ENCODE measurements at places on chromosomes 4 and X.

- DNase-seq: no peak
Measured at GRCh38 chr4:26139310-26139924, 181.4 kb upstream of the RBPJ start.

GRCh38 chr4:75025431-75025830 is 92.5 kb downstream of the PARM1 start:
- no peak for DNase-seq

- no peak for DNase-seq
Measured at GRCh38 chr4:180330521-180330920, 1912.7 kb upstream of the TENM3 start.

DNA sequence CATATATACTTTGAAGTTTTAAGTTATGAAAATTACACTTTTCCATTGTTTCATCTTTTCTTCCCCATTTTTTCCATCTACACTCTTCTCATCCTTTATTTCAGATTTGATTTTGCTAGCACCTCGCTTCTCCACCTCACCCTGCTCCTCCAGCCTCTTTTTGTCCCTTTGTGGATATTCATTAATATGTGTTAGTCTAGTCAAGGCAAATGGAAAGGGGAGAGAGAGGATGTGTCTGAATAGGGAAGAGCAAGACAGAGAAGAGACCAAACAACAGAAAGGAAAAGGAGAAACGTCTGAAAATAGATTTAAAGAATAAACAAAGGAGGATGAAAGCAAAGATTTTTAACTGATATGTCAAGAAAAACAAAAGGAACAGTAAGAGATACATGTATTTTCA is 24.1 kb downstream of the GPM6A start:
- no peak for DNase-seq

DNA sequence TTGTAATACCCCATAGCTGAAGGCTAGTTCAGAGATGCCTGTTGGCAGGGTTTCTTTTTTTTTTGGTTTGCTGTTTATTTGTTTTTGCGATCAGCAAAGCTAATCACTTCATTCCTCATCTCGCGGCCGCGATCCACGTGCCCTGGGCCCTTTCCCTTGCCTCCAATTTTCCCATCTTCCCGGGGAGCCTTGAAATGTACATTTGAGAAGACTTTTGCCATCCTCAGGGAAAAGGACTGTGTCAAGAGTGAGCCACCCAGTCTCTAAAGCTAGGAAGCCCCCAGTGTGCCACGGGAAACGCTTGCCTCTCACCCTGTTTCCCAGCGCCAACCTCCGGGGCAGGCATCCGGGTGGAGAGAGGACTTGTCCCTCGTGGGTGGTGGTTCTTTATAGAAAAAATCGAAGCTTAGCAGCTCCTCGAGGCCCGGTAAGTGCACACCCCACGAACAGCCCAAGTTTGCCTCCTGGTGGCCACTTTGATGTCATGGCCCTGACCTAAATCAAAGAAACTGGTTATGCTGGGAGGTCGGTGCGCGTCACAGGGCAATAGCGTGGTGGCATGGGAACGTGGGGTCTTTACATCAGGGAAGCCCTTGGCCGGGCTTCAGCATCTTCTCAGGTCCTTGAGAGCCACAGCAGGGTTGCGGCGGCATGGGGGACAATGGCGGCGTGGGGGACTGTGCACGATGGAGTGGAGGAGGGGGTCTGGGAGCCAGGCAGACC is 42.0 kb downstream of the MAP7D3 start:
- DNase-seq: no peak

DNA sequence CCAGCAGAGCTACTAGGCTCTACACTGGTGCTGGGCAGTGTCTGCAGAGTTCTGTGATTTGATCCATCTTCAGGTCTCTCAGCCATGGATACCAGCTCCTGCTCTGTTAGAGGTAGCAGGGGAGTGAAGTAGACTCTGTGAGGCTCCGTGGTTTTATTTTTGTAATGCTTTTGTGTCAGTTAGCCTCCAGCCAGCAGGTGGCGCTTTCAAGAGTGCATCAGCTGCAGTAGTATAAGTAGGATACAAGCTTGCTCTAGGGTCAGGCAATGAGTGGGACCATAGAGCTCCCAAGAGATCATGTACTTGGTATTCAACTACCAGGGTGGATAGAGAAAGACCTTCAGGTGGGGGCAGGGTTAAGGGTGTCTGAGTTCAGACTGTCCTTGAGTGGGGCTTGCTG is 362.5 kb upstream of the TRAM1L1 start:
- DNase-seq: no peak

Data from esophagus squamous epithelium (tissue), 5 donors.